Lung microvascular endothelial cell (primary cell): ENCODE measurements at places on chromosomes 16 and 17.

GRCh38 chr16:55285586-55285985, 38.4 kb upstream of the IRX6 start:
- DNase-seq, result no peak

DNA sequence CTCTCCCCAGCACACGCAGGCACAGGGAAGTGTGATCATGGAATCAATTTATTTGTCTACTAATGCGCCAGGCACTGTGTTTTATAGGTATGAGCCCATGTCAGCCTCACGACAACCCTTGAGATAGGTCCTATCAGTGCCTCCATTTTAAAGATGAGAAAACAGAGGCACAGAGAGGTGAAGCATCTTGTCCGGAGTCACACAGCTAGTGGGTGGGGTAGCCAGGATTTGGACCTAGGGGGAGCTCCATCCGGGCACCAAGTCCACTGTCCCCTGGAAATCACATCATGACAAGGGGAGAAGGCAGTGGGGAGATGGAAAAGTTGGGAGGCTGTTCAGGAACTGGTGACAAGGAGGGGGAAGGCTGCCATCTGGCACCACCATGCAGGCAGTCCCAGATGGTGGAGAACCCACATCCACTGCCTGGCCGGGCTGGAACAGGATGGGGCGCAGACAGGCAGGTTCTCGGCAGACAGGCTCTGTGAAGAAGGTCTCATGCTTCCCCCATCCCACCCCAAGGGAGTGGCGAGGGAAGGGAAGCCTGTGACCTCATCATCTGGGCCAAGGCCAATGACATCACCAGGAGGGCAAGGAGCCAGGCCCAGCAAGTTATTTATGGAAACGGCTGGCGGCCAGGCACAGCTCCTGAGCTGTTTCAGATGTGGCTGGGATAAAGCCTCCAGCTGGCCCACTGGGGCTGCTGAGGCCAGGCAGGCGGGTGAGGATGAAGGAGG, 126.0 kb upstream of the SDK2 start:
- peak; percentile 38 for DNase-seq

DNA sequence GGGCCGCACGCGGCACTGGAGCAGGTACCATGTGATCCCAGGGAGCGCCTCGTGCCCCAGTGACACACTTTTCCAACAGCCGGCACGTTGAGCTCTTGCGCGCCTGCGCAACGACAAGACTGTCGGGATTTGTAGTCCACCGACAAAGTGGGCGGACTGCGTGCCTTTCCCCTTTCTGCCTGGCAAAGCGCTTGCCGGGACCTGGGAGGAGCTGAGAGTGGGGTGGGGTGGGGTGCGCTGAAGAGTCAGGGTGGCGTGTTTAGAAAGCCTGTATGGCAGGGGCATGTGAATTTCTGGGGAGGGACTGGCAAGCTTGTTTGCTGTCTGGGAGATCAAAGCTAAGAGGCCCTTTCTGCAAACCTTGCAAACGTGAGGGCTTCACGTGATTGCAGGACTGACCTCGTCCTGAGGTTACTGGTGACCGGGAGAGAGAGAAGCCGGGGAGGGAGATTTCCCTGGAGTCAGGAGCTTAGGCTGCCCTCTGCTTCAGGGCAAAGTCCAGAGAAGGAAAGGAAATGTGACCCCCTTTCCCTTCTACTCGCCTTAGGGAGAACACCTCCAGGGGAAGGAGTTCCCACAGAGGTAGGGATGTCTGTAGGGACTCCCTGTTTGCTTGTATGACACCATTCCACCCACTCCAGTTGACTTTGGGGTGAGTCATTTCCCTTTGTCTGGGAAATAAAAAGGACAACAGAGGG, 429 bp upstream of the NR1D1 start:
- peak; percentile 99 for DNase-seq

DNA sequence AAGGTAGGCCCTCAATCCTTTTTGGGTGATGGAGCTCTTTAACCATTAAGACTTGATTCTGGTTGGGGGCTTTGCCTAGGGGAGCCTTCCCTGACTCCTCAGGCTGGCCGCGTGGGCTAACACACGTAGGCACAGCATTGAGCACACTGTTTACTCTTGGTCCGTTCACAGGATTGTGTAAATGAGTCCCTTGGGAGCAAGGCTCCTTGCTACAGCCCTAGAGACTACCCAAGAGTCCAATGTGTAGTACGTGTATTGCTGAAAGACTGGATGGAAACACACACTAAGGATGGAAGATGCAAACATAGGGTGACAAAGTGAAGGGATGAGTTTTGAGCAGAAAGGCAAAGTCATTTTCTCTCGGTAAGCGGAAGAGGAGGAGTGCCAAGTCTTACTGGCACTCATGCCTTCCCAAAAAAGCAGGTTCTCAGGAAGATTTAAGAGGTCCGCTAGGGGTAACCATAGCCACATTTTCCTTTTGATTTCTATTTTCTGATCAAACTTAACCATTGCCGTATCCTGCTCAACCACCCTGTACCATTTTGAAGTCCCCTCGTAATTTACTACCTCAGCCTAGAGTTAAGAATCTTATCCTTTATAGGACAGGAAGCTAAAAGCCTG, 911 bp upstream of the ITGA2B start:
- no peak for DNase-seq

DNA sequence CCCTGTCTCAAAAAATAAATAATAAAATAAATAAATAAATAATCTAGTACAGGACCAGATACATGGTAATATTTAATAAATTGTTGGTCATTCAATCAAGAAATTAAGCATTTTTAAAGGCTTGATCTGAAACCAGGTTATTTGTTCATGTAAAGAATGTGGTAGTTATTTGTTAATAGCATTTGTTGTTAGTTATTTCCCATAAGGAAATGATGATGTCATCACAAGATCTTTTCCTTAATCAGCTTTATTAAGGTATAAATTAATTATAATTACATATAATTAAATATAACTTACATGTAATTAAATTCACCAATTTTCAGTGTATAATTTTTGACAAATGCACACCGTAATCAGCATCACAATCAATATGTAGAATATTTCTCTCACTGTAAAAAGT, 19.5 kb upstream of the DHX40 start:
- no peak for DNase-seq
